ENCODE measurements at places on chromosomes 5 and 9. TPM values are rescaled to one million over a fixed set of nuclear protein-coding genes. Genes with fewer than 3 reads are reported as not detected.

- DNase-seq: no peak
These were observed 1205.2 kb upstream of the DMAC1 start for GRCh38 chr9:9004810-9005209.

- DNase-seq: no peak
These were observed 28.0 kb downstream of the GDNF start for GRCh38 chr5:37811866-37812265.

DNA sequence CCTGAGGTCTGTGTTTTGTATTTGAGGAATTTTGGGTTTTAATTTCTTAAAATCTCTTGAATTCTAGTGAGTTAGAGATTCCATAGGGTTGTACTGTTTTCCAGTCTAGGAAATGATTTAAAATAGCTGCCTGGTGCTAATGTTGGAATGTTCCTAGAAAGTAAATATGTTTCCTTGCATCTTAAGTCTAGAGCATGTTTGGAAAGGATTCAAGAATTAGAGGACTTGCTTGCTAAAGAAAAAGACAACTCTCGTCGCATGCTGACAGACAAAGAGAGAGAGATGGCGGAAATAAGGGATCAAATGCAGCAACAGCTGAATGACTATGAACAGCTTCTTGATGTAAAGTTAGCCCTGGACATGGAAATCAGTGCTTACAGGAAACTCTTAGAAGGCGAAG lies 41.8 kb downstream of the LMNB1 start:
- no peak for DNase-seq

SH2D3C gene
- 35.3 TPM for total RNA-seq

- DNase-seq: no peak
These were observed 35.9 kb downstream of the NEURL1B start for GRCh38 chr5:172676914-172677475.

DNA sequence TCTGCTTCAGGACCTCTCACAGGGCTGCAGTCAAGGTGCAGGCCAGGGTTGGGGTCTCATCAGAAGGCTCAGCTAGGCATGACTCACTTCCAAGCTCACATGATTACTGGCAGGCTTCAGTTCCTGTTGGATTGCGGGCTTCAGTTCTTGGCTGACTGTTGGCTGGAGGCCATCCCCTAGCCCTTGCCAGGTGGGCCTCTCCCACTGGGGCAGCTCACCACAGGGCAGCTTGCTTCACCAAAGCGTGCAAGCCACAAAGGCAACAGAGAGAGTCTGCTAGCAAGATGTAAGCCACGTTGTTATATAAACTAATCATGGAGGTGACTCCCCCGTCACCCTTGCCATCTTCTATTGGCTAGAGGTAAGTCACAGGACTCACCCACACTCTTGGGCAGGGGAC lies 14.4 kb downstream of the CPLX2 start:
- no peak for DNase-seq

ADAMTS12 gene
- not detected for total RNA-seq
